NCI-H82 (cell line): ENCODE measurements at places on chromosomes 2 and 18.

- no peak for DNase-seq
Observed at GRCh38 chr2:143742581-143742980, 613.4 kb downstream of the ARHGAP15 start.

GRCh38 chr18:61556862-61557261, 223.6 kb downstream of the CDH20 start:
- DNase-seq, result no peak

GRCh38 chr2:192119536-192119935, 75.2 kb downstream of the TMEFF2 start:
- no peak for DNase-seq

GRCh38 chr2:144094408-144095151, 425.3 kb downstream of the ZEB2 start:
- DNase-seq, result no peak

GRCh38 chr18:76894566-76895346, 72.4 kb downstream of the ZNF236 start:
- no peak for DNase-seq

DNA sequence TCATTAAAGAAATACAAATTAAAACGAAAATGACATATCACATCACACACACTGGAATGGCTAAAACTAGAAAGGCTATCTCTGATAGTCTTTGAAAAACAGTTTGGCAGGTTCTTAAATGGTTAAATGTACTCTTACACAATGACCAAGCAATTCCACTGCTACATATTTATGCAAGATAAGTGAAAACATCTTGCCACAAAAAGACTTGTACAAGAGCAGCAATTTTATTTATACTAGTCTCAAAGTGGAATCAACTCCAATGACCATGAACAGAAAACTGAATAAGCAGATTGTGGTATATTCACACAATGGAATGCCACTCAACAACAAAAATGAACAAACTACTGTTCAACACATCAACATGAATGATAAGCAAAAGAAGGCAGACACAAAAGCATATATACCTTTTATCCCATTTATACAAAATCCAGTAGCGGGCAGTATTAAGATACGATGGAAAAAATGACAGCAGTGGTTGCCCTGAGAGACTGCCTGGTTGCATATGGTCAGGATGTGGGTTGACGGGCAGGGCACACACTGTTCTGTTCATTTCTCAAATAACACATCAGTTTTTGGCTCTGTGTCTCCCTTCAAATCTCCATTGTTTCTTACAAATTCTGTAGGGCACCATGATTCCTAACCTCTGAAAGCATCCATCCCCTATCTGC, 25.4 kb downstream of the SP100 start:
- no peak for DNase-seq

DNA sequence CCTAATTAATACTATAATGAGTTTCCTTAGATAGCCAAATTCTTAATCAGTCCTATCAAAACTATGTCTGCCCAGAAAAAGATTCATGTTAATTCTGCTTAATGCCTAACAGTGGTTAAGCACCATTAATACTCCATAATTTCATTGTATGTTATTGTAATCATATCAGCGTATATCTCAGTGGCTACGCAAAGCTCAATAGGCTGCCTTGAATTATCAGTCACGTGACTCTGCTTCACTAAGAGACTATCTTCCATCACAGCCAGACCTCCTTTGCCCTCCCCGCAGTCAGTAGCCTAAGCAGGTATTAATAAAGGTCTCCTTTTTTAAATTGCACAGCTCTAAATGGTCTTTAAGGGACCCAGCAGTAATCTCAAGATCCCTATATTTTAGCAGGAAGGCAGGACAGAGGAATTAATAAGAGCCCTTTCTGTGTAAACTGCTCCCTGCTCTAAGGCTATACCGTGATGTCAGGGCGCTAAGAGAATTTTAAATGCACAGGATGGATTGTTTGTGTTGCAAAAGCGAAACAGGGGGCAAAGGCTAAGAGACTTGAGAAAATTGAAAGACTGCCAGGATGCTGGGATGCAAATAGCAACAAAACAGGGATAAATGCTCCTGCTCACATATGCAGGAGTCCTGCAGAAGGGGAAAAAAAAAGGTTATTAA, 215.6 kb upstream of the POU3F3 start:
- no peak for DNase-seq

DNA sequence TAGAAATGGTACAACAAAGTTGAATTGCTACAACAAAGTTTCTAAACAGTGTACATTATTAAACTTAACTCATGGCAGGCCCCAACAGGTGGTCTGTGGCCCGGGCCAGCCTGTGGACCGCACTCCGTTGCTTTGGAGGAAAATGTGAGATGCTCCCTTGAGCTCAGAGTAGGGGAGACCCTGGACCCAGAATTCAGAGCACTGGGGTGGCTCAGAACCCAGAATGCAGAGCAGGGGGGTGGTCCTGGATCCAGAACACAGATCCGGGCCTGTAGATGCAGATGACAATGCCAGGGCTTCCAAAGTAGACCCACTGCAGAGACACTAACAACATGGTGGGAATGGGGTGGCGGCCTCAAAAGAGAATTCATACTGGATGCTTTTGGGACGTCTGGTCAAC, 311.0 kb downstream of the NDUFA10 start:
- no peak for DNase-seq

DNA sequence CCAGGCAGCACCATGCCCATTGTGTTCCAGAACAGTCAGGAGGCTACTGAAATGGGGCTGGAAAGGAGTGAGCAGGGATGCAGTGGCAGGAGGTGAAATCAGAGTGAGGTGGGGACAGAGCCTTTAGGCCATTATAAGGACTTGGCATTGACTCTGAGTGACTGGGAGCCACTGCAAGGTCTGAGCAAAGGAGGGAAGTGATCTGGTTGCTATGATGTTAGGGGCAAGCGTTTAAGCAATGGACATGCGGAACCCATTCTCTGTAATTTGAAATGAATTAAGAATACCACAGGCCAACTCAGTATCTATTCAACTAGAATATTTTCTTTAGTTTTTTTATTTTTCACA, 98.2 kb downstream of the DPP4 start:
- DNase-seq, result no peak

- DNase-seq, result no peak
Observed at GRCh38 chr2:141041281-141041680, 1089.5 kb downstream of the LRP1B start.

DNA sequence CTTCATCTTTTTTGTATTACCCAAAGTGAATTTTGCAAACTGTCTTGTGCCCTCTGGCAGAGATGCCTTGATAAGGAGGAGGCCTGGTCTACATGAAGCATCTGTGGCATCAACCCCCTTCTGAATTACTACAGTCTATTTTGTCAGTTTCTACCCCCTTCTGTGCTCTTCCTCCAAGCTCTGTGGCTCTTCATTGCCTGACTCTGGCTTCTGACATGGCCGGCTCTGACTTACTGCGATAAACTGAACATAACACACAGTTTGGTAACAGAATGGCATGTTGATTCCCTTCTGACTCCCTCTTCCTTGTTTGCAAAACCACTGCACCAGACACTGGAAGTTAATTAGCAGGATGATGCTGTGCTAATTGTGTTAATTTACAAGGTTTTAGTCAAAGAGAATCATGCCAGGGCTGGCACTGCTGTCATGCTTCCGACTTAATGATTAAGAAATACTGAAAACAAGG, 122.5 kb downstream of the FIGN start:
- DNase-seq, result peak; percentile 38

- no peak for DNase-seq
Observed at GRCh38 chr2:33363325-33364298, 112.8 kb upstream of the RASGRP3 start.

GRCh38 chr2:184644685-184645084, 46.4 kb downstream of the ZNF804A start:
- DNase-seq, result no peak

- DNase-seq, result no peak
Observed at GRCh38 chr2:149463328-149464002, 124.1 kb downstream of the MMADHC start.

DNA sequence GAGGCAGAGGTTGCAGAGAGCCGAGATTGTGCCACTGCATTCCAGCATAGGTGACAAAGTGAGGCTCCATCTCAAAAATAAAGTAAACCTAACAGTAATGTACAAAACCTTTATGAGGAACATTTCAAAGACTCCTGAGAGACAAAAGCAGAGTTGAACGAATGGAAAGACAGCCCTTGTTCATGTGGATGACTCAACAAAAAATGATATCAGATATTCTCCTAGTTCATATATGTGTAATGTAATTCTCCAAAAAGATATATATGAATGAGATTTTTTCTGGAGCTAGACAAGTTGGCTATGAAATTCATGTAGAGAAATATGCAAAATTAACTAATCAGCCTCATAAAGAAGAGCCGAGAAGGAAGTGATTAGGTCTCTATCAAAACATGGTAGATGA, 61.7 kb downstream of the KIAA1328 start:
- no peak for DNase-seq

GRCh38 chr2:170525566-170525900, 189.6 kb upstream of the SP5 start:
- DNase-seq, result peak; percentile 56

DNA sequence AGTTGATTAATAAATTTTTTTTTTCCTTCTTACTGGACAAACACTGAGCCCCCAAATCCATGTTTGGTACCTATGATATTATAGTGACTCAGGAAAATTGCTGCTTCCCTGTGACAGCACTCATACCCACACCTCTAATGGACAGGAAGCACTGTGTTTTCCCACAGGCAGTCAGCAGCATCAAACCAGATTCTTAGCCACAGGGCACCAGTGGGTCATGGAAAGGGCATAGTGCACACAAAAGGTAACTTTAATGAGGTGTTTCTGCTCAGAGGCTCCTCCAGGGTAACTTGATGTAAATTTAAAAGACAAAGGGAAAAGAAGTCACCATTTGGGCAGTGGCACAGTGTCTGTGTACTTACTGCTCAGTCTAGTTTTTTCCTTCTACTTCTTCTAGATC, 34.1 kb downstream of the SERPINB11 start:
- DNase-seq, result no peak

DNA sequence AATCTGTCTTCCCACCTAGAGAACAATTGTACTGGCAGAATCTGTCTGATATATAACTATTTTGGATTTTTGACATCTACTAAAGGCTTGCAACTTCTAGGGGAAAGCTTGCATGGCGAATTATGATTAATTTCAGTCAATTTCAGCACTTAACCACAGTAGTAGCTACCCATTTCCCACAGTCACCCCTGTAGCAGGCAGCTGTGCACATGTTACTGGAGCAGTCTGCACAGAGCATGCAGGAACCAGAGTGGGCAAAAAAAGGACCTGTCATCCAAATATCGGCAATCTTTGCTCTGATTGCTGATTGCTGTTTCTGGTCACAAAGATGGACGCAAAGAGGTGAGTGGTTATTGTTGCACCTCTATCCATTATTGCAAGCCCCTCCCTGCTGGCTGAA, 473.3 kb downstream of the SPAG16 start:
- no peak for DNase-seq

- peak; percentile 30 for DNase-seq
Observed at GRCh38 chr2:28325173-28325566, 67.5 kb upstream of the FOSL2 start.

DNA sequence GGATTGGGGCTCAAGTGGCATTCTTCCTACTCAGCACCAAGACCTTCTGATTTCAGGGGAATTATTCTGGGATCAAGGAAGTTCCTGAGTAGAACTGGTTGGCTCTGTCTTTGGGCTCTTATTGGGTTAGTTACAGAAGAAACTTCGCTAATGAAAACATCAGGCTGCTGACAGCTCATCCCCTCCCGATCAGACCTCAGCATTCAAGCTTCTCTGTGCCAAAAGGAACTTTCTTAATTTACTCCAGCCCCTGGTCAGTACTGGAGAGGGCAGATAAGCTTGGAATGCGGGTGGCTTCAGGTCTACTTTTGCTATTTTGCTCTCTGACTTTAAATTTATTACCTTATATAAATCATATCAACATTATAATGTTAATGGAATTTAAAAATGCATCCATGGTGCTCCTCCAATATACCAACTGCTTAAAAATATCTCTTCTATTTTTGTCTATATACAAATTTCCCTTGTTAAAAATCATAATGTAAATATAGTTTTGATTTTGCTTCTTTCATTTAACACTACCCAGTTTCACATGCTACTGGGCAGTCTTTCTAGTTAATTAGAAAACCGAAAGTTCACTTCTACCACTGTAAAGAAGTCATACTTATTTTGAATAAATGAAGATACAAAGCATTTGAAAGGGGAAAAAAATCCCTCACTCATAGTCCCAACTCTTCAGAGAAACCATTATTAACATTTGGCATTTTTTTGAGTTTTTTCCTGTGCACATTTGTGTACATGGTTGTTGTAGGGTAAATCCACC, 34.4 kb downstream of the PCARE start:
- DNase-seq, result no peak

DNA sequence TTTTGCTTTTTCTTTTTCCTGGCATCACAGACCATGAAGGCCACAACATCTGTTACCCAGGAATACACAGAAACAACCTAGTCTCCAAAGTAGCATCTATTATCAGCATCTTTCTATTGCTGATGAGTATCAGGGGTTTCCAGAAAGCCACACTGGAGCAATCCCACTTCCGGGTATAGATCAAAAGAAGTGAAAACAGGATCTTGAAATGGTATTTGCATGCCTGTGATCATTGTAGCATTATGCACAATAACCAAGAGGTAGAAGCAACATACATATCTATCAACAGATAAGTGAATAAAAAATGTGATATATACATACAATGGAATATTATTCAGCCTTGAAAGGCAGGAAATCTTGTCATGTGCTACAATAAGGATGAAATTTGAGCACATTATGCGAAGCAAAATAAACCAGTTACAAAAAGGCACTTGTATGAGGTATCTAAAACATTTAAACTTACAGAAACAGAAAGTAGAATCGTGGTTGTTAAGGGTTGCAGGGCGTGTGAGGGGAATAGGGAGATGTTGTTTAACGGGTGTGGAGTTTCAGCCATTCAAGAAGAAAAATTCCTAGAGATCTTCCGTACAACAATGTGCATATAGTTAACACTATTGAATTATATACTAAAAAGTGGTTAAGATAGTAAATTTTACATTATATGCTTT, 115.1 kb downstream of the KCNE4 start:
- no peak for DNase-seq
